ENCODE measurements at places on chromosomes 2 and 18. TPM values are rescaled to one million over a fixed set of nuclear protein-coding genes. Genes with fewer than 3 reads are reported as not detected.

DNA sequence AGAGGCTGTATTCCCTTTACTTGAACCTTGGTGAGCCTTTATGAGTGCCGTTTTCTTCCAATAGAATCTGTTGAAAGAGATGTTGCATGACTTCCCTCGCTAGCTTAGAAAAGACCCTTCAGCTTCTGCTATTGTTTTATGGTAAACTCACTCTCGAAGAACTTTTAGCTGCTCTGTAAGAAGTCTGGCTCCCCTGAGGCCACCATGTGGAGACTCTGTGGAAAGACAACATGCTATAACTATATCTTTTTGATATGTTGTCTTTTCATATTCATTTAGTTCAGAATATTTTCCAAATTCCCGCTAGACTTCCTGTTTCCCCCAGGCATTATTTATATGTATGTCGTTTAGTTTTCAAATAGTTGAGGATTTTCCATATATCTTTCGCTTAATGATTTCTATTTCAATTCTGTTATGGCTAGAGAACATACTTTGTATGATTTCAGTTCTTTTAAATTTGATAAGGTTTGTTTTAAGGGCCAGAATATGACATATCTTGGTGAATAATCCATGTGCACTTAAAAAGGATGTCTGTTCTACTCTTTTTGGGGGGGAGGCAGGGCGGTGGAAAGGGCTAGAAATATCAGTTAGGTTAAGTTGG, 64.1 kb downstream of the PTPN4 start:
- DNase-seq, result peak; percentile 13

DNA sequence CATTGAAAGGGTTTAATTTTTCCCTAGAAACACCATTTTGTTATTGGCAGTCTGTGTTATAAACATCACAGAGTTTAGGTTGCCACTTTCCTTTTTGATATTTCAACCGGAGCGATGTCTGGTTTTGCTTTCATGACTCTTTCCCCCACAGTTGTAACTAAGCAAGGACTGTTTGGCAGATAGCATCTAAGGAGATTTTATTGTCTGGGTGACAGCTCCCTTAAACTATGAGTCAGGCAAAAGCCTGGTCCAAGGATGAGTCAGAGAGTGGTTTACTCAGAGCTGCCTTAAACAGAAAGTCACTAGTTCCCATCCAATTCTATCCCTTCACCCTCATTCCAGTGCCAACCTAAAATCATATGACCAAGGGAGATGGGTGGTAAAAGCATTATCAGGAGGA, 341.6 kb upstream of the VWC2L start:
- DNase-seq, result peak; percentile 32

- DNase-seq, result no peak
These were observed 108.6 kb upstream of the REV1 start for GRCh38 chr2:99598441-99598840.

DNA sequence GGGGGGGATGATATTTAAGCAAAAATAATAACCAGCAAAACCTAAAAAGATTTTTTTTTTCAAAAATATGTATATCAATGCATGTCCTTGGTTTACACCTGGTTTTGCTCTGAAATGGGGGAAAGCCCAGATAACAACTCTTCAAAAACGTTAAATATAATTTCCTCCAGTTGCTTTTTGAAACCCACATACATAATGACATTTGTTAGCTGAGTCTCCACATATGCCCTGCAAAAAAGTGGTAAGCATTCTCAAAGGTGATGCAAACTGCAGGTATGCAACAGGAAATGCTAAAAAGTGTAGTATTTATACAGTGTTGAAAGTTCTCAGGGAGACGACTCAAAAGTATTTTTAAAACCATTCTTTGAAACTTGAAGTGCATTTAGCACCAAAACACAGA, 258.6 kb downstream of the ZEB2 start:
- no peak for DNase-seq

SPP2 gene
- not detected for polyA plus RNA-seq

GRCh38 chr2:65363879-65364666, 68.3 kb downstream of the SPRED2 start:
- no peak for DNase-seq

DNA sequence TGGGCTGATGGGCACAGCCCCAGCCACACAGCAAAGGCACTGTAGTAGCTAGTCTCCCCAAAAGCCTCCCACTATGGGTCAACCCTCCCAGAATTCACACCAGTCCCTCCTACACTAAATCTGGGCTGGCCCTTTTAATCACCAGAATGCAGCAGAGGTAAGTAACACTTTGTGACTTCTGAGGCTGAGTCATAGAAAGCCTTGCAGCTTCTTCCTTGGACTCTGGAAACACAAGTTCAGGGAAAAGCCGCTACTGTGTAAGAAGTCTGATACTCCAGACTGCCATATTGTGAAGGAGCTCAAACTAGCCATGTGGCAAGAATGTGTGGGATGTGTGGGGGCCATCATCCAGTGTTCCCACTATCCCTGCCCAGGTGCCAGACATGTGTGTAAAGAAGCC, 19.0 kb upstream of the SIX2 start:
- DNase-seq, result no peak

CCL20 gene
- not detected for polyA plus RNA-seq

DPP10 gene
- polyA plus RNA-seq, result 13.1 TPM

DNA sequence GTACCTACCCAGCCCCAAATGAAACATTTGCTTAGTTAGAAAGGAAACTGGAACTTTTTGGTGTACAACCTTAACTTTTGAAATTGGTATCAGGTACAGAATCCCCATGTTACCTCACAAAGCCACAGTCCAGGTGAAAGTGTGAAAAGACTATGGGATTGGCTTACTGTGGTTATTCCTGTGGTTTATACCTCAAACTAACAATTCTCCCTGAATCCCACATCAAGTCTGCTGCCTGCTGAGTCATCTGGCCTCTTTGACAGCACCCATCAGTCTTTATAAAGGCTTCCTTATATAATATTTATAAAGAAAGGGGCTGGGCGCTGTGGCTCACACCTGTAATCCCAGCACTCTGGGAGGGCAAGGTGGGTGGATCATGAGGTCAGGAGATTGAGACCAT, 164.6 kb downstream of the TMEM247 start:
- DNase-seq, result no peak

SLC16A14 gene
- 6.5 TPM for polyA plus RNA-seq

DNA sequence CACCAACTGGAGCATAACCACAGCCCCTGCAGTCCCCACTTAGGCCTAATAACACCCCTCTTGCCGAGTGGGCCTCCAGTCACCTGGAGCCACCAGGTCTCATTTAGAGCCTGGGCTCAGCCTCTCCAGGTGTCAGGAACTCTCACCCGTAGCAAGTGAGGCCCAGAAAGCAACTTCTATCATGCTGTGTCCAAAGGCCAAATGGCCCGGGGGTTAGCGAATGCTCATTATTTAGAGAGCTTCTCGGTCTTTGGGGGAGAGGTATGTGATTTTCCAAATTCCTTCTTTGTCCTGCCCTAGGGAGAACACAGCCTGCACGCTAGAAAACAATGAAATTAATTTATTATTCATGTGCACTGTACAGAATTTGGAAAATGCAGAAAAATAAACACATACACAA, 109.9 kb upstream of the PTPRM start:
- DNase-seq, result no peak

SLC35G4 gene
- polyA plus RNA-seq, result not detected

GRCh38 chr2:11348209-11348749, 3.8 kb upstream of the ROCK2 start:
- no peak for DNase-seq

- no peak for DNase-seq
These were observed 120.4 kb upstream of the ACKR3 start for GRCh38 chr2:236449167-236449761.

C1QL2 gene
- polyA plus RNA-seq, result not detected

GRCh38 chr2:209976698-209977385, 25.6 kb upstream of the RPE start:
- no peak for DNase-seq

DNA sequence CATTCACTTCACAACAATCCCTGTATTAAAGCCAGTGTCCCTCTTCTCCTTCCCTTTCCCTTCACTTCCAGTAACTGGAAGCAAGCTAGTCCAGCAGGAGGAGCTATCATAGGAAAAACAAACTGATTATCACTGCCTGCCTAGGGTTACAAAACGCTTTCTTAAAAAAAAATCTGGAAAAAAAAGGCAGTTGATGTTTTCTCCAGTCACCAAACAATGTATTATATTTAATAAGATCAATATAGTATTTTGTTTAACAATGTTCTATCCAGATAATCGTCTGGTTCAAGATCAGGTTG, 78.8 kb upstream of the ITGB6 start:
- no peak for DNase-seq

DNA sequence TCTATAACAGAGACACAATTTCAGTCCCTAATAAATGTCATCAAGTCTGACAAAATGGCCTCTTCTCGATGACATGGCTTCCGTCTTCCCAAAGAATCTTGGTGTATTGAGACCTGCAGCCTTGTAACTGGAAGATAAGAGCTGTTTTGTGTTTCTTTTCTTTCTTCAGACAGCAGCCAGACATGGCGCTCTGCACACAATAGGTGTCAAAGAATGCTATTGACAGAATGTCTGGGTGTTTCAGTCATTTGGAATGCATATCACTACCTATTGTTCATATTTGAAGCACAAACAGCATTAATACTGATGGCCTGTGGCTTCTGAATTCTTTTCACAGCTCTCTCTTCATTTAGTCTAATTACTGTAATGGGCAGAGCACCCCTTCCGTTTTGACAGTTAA, 344.8 kb downstream of the RPRM start:
- DNase-seq, result no peak

DNA sequence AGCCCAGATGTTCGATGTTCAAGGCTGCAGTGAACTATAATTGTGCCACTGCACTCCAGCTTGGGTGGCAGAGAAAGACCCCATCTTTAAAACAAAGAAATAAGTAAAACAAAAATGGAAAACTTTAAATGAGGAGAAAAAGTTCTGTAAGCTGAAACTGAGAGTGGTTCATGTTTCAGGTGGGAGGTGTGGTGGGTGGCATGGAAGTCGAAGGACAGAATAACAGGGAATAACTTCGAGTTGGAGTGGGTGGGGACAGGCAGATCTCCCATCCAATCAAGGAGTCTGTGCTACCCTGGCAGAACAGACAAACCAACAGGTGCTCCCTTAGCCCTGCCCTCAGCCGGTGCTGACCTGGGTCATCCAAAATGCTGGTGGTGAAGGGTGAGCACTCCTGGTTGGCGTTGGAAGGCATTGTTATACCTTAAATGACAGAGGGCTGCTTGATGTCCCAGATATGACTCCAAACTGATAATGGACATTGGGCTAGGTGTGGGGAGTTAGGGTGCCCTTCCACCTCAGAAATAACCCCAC, 328.4 kb downstream of the DYSF start:
- no peak for DNase-seq

HMSD gene
- 2.2 TPM for polyA plus RNA-seq

DNA sequence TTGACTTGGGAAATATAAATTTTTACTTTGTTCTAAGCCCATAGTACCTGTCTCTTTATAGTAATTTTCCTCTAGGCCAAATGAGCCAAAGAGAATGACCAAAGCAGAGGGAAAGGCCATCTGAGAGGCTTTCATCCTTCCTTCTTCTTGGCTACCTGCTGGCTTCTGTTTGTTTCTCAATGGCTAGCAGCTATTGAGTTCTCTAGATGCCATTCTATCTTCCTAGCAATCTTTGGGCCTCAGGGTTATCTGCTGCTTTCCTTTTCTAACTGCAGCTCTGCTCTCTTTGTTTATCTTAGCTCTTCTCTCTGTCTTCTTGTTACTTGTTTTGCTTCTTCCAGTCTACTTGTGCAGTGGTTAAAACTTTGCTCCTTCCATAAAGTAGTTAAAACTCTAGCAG, 601.1 kb upstream of the NRXN1 start:
- no peak for DNase-seq

DNA sequence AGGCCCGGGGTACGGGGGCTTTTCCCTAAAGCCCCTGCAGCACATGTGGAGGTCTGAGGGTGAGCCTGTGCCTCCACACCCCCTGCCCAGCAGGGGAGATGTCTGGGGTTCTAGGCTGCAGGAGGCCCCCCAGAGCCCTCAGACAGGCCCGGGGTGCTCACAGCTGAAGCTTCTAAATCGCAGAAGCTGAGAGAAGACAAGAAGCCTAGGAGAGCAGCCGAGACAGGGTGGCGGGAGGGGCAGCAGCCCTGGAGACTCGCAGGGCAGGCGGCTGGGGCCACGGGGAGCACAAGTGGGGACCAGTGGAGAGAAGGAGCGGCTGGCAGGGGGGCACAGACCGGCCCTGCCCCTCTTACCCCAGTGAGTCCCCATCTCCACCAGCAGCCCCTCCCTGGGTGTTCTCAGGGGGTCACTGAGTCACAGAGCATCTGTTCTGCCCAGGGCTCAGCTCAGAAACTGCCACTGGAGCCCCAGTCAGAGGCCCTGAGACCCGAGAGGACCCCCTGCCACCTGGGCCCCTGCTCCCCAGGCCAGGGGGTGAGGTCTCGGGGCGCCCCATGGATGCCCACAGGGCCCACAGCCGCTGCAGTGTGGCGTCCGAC, 26.1 kb downstream of the GPC1 start:
- DNase-seq, result no peak

MROH2A gene
- 0.27 TPM for polyA plus RNA-seq

GRCh38 chr2:36902385-36903120, 63.8 kb downstream of the STRN start:
- no peak for DNase-seq

GRCh38 chr2:230435431-230435830, 19.4 kb downstream of the SP100 start:
- DNase-seq, result no peak

DNA sequence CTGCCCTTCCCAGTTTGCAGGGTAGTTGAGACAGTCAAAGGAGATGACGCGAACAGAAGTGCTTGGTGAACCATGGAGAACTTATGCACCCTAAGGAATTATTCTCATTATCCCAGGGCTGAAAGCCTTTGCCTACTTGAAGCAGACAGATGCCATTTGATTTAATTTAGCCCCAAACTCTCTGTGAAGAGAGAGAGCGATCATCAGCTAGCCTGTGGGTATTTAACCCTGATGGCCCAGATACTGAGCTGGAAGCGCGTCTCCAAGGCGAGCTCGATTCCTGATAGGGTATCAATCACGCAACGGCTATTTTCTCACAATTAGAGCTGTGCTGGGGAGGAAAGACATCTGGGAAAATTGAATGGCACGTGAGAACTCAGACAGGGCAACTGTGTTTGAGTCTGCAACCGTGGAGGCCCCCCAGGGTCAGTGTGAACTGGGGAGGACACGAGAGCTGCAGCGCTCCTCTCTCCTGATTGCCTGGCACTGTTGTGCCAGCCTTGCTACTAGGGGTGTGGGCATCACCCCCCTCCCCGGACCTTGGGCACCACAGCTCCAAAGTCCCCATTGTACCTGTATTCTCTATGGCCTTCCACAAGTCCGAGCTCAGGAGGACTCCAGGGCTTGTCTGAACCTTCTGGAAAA, 73.2 kb downstream of the CAPN13 start:
- no peak for DNase-seq

GRCh38 chr18:79932907-79933306, 18.5 kb downstream of the SLC66A2 start:
- DNase-seq, result no peak

EDAR gene
- 2.8 TPM for polyA plus RNA-seq

MAB21L4 gene
- polyA plus RNA-seq, result 7.7 TPM

GRCh38 chr2:21234464-21235120, 110.8 kb downstream of the TDRD15 start:
- no peak for DNase-seq

All from renal cortex interstitium (tissue), 15 donors.